ENCODE measurements at places on chromosomes 13 and 19.

GRCh38 chr13:65460136-65460535 is 1770.0 kb downstream of the PCDH9 start:
- DNase-seq: no peak

- DNase-seq: no peak
Observed at GRCh38 chr13:58865286-58865685, 1233.7 kb downstream of the PCDH17 start.

- DNase-seq: no peak
Observed at GRCh38 chr13:89695343-89696257, 1651.9 kb upstream of the MIR17HG start.

- DNase-seq: no peak
Observed at GRCh38 chr19:3668331-3669081, 31.8 kb downstream of the PIP5K1C start.

DNA sequence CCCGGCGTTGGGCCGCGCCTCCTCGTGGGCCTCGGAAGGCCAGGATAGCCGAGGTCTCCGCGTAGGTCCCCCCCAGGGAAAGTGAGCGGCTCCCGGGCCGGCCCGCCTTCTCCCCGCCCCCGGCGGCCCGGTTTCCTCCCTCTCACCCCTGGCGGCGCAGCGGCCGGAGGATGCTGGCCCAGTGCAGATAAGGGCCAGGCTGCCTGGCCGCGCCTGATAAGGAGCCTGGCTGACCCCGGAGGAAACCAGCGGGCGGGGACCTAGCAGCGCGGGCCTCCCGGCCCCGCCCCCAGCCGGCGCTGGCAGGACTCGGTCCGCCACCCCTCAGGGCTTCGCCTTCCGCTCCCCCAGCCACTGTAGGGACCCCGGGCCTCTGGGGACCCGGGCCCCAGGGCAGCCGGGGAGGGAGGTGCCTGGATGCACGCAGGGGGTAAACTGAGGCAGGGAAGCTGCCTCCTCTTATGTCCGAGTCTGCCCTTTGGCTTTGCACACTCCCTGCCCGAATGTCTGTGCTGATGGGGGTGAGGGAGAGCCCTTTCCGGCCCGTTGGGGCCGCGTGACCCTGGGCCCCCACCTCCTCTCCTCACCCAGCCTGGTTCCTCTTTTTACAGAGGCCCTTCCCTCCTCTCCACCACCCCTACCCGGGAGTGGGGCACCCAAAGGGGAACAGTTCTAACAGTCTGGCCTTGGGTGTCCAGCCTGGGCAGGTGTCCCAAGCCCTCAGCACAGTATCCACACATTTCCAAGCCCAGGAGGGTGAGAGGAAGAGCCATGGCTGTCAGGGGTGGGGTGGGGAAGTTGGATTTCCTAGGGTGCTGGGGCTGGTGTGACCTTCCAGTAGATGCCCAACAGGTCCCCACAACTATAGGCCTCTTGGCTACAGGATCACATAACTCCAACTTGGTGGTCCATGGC is at the start of gene LYL1:
Gene LYL1 (minus strand): TSS at position 193 of the 915 bp plus-strand sequence. CDS start 1,687 bp downstream, outside the sequence.
- peak; percentile 80 for DNase-seq

DNA sequence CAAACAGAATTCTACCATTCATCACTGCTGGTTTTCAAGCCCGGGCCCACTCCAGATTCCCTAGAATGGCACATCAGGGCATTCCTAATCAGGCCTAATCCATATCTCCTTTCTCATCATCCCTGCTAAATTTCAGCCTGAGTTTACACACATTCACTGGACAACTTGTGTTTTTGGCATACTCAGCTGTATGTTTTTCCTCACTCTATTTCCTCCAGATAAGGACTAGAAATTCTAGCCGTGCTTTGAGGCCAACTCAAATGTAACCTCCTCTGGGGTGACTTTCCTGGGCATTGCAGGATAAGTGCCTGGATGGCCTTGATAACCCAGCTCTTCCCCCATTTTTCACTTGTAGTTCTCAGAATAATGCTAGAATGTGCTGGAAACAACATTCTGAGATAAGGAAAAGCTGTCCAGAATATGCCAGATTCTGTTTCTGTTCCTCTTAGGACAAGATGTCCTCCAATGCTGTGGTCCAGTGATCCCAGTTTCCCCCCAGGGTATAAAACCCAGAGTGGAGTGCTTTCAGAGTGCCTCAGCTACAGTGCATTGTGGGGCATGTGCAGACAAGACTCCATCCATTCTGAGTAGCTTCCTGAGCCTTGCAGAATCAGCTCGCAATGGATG is 66.9 kb upstream of the CLDN10 start:
- DNase-seq: no peak

DNA sequence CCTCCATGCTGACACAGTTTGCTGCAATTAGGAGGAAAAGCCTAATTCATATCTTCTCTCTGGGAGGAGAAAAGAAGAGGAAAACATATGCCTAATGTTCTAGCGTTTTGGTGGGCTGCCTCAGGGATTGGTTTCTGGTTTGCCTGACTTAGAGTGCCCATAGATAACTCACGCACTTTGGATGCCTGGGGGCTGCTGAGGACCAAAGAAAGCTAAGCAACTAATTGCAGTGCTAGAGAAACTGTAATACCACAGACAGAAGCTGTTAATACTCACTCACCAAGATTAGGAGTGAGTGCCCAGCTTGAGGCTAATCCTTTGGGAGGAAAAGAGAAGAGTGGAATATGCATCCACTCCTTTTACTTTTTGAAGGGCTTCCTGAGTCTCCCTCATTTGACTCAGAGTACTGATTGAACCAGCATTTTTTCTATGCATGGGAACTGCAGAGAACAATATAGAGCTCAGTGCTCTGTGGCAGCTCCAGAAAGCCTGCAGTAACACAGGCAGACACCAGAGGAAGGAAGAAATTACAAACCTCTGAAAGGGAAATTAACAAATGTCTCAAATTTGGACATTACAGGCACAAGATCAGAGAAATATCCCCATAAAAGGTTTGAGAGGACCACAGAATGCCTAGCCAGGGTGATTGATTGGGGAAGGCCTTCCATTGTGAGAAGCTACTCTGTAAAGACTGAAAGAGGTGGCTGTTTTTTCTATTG is 666.4 kb downstream of the OLFM4 start:
- DNase-seq: no peak

DNA sequence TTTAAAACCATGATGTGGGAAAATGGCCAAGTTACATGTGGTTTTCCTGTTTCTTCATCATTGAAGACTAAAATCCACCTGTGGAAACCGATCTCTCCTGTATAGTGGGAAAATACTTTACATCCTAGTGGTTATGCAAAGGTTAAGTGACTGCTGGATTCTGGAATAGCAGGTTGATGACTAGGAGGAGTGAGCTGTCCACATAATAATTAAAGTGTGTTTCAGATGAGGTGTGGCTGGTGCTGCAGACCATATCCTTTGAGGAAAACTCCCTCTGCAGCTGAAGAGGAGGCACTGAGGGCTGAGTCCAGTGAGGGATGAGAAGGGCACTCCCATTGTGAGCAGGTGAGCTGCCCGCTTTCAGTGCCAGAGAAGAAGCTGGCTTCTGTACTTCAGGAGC is 43.2 kb downstream of the DCLK1 start:
- no peak for DNase-seq

DNA sequence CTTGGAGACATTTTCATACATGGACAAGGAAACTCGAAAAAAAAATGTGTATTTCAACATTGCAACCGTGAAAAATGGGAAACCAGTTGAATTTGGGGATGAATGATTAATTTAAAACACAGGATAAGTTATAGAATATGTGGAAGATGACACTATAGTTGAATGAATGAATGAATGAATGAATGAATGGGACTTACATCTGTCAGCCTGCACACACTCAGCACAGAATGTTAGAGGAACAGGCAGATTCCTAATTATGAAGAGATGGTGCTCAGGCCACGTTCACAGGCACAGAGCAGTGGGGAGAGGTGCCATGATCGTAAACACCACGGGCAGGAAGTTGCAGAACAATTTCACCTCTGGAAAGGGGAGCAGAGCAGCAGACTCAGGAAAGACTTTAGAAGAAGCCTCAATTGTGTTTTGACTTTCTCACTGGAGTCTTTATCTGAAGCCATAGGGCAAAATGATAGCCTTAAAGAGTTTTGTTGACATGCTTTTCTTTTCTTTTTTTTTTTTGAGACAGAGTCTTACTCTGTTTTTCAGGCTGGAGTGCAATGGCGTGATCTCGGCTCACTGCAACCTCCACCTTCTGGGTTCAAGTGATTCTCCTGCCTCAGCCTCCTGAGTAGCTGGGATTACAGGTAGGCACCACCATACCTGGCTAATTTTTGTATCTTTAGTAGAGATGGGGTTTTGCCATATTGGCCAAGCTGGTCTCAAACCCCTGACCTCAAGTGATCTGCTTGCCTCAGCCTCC is 4.9 kb upstream of the SULT2A1 start:
- DNase-seq: no peak

DNA sequence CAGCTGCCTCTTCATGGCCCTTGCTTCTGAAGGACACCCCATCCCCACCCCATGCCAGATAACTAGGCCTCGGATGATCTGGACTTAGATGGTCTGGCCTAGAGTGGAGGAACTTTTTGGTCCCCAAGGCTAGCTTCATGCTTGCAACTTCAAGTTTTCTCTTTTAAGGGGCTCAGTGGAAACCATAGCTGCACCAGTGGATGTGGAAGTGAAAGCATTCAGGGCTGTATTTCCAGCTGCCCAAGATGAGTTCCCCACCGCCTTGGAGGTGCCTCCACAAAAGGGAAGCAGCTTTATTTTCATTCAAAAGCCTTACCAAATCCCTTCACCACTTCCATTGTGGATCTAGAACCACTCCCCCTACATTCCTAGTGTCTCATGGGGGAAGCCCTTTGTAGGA is 17.6 kb upstream of the GSX1 start:
- no peak for DNase-seq

- DNase-seq: no peak
Observed at GRCh38 chr19:2278459-2279158, 3.4 kb downstream of the PEAK3 start.

GRCh38 chr19:29323021-29323430 is 110.1 kb upstream of the UQCRFS1 start:
- no peak for DNase-seq

DNA sequence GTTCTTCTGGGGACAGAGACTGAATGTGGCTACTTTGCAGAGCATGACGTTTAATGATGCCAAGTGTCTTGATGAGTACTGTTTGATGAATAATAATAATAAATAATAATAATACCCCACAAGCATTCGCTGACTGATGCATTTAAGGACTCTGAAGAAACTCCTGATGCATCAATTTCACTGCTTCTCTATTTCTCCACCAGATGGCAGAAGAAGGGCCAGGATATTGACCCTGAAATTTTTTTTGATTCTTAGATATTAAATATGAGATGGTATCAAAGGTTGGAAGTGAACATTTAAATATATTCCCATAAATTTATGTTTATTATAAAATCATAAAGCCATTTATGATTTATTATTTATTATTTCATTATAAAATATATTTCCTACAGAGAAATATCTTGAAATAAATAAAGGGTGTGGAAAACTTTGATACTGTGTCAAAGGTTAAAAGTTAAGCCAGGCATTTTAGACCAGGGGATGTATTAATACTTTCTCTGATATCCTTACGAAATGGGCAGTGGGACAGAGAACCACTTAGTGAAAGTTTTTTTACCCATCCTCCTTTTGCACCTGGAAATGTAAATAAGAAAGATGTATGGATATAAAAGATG is 170.9 kb downstream of the LACC1 start:
- peak; percentile 31 for DNase-seq

GRCh38 chr13:114166381-114167131 is 12.5 kb upstream of the CFAP97D2 start:
- DNase-seq: no peak

GRCh38 chr19:2343289-2343982 is 15.0 kb downstream of the SPPL2B start:
- no peak for DNase-seq

DNA sequence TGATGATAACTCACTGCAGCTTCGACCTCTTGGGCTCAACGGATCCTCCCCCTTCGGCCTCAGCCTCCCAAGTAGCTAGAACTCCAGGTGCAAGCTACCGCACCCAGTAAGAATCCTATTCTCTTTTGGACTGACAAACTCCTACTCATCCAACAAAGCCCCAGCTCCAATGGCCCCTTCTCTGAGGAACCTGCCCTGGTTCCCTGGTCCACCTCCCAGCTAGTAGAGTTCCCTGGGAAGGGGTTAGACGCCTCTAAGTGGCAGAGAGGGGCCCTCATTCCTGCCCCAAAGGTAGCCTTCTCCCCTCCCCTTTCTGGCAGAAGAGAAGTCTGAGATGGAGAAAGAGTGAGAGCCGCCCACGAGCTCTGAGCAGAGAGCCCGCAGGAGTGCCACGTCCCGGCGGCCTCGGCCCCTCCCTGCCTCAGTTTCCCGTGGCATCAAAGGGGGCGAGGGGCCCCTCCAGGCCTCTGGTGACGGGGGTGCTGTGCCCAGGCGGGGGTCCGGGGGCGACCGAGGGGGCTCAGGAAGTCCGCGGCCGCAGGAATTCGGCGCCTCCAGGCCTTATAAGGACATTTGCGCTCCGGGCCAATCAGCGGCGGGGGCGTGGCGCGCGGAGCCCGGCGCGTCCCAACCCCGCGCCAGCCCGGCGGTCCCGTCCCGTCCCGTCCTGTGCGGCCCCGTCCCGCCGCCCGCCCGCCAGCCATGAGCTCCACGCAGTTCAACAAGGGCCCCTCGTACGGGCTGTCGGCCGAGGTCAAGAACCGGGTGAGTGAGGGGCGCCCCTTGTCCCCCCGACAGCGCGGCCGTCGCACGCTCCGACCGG is at the start of gene CNN2:
Gene CNN2 (plus strand): TSS at position 649 of the 823 bp plus-strand sequence. CDS start 54 bp downstream, at position 703.
- DNase-seq: peak; percentile 63

DNA sequence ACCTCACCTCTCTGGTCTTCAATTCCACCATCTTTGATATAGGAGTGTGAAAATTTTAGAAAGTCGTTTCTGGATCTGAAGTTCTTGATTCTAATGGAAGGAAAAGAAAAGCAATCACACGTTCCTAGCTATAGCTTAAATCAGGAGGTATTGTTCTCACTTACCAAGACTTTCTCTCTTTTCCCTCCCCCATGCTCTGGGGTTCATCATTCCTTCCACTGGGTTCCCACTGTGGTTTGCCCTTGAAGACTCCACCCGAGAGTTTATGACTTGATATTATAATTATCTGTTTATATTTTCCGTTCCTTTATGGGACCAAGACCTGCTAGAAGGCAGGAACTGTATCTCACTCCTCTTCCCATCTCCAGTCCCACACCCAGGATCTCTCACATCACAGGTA is 76.6 kb downstream of the AKAP11 start:
- no peak for DNase-seq

- DNase-seq: no peak
Observed at GRCh38 chr19:33245948-33246708, 20.5 kb upstream of the SLC7A10 start.

DNA sequence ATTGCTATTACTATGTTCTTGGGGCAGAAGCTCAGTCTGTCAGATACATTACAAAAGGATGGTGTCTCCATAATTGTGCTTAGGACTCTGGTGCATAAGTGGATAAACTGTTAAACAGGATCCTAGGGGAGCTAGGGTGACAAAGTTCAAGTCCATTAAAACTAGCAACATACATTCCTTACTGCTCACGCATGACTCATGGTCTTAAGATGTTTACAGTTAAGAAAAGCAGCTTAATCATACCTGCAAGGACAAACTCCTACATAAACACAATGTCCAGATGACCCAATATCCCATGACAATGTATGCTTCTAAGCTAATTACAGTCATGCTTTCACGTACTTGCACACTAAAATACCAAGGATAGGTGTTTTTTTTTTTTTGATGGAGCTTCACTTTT is 3.5 kb upstream of the ZNF701 start:
- no peak for DNase-seq

Data from memory B cell (primary cell).